CD4-positive, alpha-beta T cell treated with Interleukin-12 subunit alpha and Interleukin-12 subunit beta, for 1 hour (primary cell): ENCODE measurements at places on chromosomes 1 and 21.

GRCh38 chr1:168386492-168386891 is 105.8 kb downstream of the TBX19 start:
- DNase-seq: no peak

GRCh38 chr1:220791956-220792355 is 5.2 kb downstream of the MTARC1 start:
- no peak for DNase-seq

DNA sequence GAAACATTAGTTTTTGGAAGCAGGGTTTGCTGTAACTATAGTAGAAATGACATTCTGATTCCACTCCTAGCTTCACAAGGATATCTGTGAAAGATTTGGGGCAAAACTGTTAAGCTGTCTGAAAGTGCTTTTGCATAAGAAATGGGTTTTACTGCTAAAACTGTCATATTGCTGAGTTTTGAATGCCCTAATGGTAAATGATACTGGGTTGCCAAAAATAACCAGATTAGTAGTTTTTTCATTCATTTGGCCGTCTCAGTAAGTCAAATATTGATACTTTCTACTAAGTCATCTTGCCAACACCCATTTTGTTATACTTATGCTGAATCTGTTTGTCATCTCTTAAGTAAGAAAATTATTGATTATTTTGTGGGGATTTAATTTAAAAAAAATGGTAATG is 399 bp upstream of the PTPRC start:
- DNase-seq: no peak

GRCh38 chr1:24459551-24460266 is 42.9 kb upstream of the RCAN3 start:
- no peak for DNase-seq

- no peak for DNase-seq
These were observed 143.1 kb downstream of the PHTF1 start for GRCh38 chr1:113616156-113616555.

GRCh38 chr1:232212253-232212652 is 417.7 kb downstream of the SIPA1L2 start:
- no peak for DNase-seq

DNA sequence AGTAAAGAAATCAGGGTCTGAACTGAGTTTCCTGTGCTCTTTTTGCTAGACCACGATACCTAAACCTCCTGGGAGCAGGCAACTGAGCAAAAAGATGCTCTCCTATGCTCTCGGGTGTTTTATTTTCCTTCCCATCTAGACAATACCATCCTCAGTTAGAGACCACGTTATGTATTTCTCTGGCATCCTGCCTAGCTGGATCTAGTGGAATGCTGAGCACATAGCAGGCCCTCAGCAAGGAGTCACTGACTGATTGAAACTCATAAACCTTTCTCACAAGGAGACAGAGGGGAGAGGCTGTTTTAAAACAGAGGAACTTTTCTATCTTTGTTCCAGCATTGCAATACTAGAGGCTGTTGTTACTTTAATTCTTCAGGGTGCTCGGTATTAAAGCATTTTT is 168.0 kb downstream of the CYYR1 start:
- DNase-seq: no peak

DNA sequence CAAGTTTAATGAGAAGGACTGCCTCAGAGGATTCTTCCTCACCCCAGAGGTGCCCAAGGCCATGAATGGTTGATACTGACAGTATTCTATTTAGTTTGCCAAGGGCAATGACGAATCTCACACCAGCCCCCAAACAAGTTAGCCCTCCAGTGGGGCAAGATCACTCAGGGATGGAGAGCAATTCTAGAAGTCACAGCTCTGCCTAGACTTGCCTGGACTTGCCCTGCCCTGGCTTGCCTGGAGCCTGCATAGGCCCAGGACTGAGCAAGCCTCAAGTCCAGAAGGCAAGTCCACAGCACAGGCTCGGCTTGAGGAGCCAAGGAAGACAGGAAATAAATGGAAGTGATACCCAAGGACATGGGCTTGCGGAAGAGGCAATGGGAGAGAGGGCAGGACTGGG is 39.5 kb upstream of the RGS16 start:
- DNase-seq: no peak

DNA sequence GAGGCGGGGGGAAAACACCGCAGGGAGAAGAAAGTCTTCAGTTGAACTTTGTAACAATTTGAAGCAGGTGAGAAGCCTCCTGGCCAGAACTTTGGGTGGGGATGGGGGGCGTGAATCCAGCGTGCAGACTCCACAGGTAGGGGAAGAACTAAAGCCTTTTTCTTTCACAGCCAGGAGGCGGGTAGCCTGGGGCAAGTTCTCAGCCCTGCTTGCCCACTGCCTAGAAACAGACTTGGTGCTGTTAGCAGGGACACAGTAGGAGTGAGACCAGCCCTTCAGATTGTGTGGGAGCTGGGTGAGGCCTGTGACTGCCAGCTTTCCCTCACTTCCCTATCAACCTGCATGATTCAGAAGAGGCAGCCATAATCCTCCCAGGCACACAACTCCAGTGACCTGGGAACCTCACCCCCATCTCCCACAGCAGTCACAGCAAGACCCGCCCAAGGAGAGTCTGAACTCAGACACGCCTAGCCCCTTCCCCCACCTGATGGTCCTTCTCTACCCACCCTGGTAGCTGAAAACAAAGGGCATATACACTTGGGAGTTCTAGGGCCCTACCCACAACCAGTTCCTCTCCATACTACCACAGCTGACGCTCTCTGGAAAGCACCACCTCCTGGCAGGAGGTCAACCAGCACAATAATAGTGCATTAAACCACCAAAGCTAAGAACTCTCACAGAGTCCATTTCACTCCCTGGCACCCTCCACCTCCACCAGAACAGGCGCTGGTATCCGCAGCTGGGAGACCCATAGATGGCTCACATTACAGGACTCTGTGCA is 83.5 kb upstream of the CDC42BPA start:
- no peak for DNase-seq

- no peak for DNase-seq
These were observed 66.7 kb upstream of the AJAP1 start for GRCh38 chr1:4587721-4588120.

DNA sequence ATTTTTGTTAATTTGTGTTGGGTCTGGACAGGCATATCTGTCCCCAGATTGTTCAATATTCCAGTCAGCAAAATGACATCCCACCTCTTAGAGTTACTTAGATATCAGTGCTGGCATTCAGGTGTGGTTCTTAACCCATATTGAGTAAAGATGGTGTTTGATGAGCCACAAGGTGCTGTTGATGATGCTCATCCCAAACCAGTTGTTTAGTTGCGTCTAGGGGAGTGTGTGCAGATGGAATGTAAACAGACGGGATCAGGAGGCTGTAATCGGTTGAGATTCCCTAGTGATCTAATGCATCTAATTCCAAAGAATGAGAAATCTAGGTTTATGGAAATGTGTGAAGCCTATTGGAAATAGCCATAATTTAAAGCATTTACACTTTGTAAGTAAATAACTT is 1.1 kb downstream of the HOOK1 start:
- DNase-seq: no peak

DNA sequence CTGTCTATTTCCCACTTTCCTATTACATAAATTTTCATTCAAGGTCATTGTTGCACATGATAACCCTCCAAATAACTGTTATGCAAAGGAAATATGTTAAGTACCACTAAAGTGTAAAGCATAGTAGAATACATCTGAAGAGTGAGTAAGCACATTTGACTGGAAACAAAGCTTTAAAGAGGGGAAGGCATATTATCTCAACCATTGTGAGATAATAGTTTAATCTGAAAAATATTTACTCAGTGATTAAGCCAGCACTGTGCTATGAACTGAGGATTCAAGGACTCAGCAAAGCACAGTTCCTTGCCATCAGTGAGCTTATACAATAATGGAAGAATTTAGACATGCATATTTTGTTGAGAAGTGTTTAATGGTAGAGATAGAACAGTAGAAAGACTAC is 127.4 kb downstream of the HMCN1 start:
- DNase-seq: no peak

DNA sequence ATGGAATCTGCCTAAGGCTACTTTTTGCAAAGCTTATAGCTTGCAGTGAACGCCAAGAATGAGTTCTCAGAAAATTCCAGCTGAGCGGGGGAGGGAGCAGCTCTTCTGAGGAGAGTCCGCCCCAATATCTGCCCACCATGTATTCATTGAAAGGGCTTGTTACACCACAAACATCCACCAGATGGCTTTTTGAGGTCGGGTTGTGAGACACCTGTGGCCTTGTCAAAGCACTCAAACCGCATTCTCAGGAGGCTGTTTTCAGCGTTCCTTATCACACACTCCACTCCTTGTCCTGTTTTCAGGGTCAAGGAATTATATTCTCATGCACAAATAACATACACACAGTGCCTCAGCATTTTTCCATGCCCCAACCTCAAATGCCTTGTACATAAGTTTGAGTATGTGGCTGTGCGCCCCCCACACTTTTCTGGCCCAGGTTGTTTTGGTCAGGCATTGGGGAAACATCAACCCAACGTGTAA is 3.9 kb upstream of the C4BPB start:
- peak; percentile 68 for DNase-seq

- no peak for DNase-seq
These were observed 961 bp upstream of the TDRD5 start for GRCh38 chr1:179590671-179591070.

- no peak for DNase-seq
These were observed 100.3 kb downstream of the SCCPDH start for GRCh38 chr1:246824541-246824940.

DNA sequence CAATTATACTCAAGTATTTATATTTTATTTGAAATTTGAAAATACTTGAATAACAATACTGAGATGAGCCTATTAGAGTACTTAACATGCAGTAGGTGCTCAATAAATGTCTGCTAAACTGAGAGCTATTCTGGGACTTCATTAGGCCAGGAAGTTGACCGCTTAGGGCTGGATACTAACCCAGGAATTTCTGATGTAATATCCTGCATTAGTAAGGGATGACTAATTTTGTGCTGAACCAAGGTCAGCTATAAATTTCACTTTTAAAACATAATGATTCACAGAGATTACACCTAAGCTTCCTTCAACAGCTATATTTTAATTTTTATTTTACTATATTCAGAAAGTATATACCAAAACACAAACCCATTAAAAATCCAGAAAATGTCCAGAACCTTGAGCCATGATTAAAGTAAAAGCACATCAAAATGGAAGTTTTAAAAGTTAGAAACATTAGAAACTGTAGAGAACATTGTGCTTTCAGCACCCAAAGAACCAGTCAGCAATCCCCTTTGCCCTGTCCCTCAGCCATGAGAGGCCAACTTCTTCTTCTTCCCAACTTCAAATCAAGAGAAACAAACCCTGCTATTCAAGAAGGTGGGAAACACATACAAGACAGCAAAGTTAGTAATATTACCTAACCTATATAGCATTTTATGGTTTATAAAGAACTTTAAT is 35.4 kb downstream of the WNT2B start:
- no peak for DNase-seq

GRCh38 chr1:195618287-195618686 is 990.0 kb downstream of the KCNT2 start:
- DNase-seq: no peak

- DNase-seq: no peak
These were observed 9.6 kb downstream of the LRRC53 start for GRCh38 chr1:74502858-74503257.

GRCh38 chr1:53079251-53079650 is 17.2 kb downstream of the PODN start:
- no peak for DNase-seq

- DNase-seq: no peak
These were observed 48.1 kb downstream of the KIF21B start for GRCh38 chr1:200975458-200975857.

DNA sequence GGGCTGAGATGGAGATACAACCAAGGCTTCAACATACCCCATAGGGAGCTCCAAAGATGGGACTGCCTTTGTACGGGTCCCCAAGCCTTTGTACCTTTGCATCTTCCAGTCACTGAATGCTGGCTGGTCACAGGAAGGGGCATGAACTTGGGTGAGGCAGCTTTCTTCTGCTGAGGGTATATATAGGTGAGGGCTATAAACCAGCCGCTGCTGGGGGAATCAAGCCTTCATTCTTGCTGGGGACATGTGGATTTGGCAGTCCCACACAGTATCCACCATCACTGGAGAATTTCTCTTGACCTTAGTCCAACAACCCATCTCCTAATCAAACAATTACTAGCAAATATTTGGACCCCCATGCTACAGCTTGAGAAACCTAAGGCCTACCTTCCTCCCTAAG is 61.7 kb downstream of the CCDC185 start:
- no peak for DNase-seq

GRCh38 chr1:202577381-202577780 is 132.9 kb downstream of the SYT2 start:
- no peak for DNase-seq

DNA sequence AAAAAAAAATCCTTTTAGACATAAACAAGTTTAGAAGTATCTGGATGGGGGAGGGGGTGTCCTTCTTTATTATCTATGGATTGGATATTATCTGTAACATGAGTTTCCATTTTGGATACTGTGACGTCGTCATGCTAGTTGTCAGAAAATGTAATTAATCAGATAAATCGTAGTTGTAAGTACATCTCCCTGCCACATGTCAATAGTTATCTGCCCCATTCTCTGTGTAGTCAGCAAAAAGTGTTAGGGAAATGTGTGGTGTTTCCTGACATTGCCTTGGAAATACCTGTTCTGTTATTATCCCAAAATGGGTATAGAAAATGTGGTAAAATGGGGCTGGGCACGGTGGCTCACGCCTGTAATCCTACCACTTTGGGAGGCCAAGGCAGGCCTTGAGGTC is 24.6 kb upstream of the SDE2 start:
- no peak for DNase-seq

DNA sequence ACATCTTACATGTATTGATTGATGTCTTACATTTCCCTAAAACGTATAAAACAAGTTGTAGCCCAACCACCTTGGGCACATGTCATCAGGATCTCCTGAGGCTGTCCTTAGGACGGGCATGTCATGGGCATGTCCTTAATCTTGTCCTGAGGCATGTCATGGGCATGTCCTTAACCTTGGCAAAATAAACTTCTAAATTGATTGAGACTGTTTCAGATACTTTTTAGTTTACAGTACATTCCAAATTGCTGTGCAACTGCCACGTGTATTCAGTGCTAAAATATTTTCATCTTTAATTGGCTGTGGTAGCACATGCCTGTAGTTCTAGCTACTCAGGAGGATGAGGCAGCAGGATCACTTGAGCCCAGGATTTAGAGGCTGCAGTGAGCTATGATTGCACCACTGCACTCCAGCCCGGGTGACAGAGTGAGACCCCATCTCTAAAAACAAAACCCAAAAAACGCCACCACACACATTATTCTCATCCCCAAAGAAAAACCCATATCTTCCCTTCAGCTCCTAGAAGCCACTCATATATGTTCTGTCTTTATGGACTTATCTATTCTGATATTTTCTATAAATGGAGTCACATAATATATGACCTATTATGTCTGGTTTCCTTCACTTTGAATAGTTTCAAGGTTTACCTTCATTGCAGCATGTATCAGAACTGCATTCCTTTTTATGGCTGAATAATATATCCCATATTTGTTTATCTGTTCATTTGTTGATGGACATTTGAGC is 96.0 kb upstream of the BTG3 start:
- DNase-seq: no peak
